ENCODE measurements at places on chromosomes 11 and 22. TPM values are rescaled to one million over a fixed set of nuclear protein-coding genes. Genes with fewer than 3 reads are reported as not detected.

The KDM4F gene
- total RNA-seq, result not detected

The CRYAB gene
- 10.3 TPM for total RNA-seq

The FAM181B gene
- total RNA-seq, result 9.7 TPM

DNA sequence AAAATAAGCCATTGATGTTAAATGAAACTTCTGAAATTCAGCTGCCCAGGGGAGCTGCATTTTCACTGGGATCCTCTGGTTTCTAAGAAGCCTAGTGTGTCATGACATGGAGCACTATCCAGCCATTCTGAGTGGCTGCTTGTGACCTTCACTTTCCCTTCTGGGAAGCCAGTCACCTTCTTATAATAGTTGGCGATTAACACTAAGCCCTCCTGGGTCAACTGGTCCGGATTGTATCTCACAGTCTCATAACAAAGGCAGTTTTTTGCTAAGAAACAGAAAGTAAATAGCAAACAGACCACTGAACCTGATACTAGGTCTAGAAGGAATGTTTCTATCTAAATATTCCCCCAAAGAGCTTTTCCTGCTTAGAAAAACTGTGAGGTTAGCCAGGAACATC, 7.9 kb downstream of the CSRP3 start:
- no peak for DNase-seq

DNA sequence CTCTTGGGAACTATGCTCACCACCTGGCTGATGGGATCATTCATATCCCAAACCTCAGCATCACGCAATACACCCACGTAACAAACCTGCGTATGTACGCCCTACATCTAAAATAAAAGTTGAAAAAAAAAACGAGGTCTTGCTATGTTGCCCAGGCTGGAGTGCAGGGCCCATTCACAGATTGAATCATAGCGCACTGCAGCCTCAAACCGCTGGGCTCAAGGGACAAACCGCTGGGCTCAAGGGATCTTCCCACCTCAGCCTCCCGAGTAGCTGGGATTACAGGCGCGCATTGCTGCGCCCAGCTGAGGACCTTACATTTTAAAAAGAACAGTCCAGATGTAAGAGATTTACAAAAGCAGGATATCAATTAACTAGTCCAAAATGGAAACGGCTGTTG, 41.9 kb upstream of the EMID1 start:
- no peak for DNase-seq

GRCh38 chr22:34950489-34950888, 115.5 kb upstream of the ISX start:
- no peak for DNase-seq

DNA sequence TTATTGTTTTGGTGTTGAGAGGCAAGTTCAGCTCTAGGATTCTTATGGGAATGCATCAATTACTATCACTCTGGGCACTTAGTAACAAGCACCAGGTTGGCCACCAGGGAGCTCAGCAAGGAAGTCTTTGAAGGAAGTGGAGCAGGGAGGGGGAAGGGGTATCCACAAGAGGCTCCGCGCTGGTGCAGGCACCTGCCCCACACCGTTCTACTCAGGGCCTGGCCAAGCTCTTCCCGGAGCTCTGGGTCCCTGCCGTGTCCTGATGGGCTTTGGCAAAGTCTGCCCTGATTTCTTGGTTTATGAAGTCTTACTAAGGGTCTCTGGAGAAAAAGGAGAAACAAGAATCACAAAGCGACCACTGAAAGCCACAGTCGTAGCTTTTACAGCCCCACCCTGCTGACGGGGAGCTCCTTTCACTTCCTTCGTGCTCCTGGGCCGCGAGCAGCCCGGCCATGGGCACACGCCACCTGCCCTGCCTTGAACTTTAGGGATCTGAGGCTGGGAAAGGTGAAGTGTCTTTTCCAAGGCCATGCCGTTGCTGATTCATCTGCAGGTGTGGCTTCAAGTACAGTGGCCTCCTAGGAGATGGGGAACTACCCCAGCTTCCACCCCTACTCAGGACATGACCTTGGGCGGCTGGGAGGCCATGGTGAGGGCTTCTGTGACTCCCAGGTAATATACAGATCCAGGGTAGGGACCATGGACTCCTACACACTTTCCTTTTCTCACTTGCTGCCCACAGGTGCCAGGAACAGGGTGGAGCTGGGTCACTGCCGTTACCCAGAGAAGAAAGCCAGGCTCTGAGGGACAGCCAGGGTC, 15.9 kb upstream of the LRRC32 start:
- no peak for DNase-seq

Data from occipital lobe (tissue), 3 donors.